HepG2 (cell line): ENCODE measurements at places on chromosomes 3 and 15. TPM values are rescaled to one million over a fixed set of nuclear protein-coding genes. Genes with fewer than 3 reads are reported as not detected.

Gene PTPRG
- total RNA-seq: 17.8 and 25.3 TPM in 2 replicates

Gene C3orf85
- not detected in 2 replicates for total RNA-seq

DNA sequence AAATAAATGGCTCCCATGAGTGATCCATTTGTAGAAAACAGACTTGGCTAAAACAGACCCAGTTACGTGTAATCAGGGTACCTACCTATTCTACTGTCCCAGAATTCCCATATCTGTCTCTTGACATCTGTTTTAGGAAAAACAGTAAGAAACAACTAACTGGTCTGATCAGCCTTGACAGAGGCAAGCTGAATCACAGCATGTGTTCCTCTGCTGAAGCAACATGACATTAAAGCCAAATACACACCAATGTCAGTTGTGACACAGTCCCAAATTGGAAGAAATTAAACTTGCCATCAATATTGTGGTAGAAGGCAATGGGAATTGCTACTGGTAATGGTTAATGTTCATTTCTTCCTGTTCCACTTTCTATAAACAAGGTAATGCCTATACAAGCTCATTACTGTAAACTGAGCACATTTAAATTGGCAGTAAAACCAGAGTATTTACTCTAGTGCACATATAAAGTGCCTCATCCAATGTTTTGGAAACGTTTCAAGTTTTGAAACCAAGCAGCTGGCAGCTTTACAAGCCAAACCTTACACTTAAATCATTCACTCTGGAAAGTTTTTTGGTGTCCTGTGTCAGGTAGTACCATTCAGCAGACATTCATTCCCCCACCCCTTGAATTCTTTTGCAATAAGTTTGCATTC, 27.0 kb downstream of the ALDH1A2 start:
- DNase-seq: no peak
- no peaks in the 10 kb centered on the region for H3K4me1 ChIP-seq
- no peaks in the 10 kb centered on the region for H3K36me3 ChIP-seq
- no peak overlapping the region for H3K27ac ChIP-seq

Gene MINAR1
- total RNA-seq: 0.13 and 0.15 TPM in 2 replicates

- no peaks in the 10 kb centered on the region for H3K27me3 ChIP-seq
- H3K27ac ChIP-seq: no peak overlapping the region
- no peak overlapping the region for H3K4me3 ChIP-seq
- peak; percentile 7 for DNase-seq
- peaks cover 7% of the 10 kb centered on the region; the same call in 1 of the 3 replicates for H3K36me3 ChIP-seq
- H3K4me1 ChIP-seq: no peaks in the 10 kb centered on the region
Observed at GRCh38 chr3:195352895-195353488, 82.0 kb upstream of the XXYLT1 start.
